ENCODE measurements at places on chromosomes 2 and 18. TPM values are rescaled to one million over a fixed set of nuclear protein-coding genes. Genes with fewer than 3 reads are reported as not detected.

GRCh38 chr2:54757500-54757899 is 34.0 kb downstream of the EML6 start:
- no peak for DNase-seq

DNA sequence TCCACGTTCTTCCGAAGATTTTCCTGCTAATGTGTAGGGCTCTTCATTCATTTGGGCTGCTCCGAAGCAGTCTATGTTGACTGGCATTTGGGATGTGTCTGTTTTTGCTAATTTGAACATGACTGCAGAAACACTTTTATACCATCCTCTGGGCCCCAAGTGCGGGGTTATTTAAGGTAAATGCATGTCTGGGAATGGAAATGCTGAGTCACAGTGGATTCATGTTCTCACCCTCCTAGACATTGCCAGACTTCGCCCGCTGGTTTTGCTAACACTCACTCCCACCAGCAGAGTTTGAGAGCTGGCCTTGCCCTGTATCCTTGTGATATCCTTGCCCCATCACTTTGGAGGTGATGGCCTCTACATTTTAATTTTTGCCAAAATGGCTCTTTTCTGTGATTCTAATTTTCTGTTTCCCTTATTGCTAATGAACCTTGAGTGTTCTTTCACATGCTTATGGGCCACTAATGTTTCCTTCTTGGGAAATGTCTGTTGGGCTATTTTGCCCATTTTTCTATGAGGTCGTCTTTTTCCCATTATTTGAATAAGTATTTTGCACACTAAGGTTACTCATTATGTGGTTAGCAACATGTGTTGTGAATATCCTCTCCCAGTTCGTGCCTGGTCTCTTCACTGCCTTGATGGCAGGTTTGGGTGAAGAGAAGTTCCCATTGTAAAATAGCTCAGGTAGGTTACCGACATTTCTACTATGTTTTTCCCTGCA is 204.1 kb downstream of the GLI2 start:
- no peak for DNase-seq

Gene VIT
- 7.4 TPM for total RNA-seq

Gene RAD51AP2
- total RNA-seq = not detected

DNA sequence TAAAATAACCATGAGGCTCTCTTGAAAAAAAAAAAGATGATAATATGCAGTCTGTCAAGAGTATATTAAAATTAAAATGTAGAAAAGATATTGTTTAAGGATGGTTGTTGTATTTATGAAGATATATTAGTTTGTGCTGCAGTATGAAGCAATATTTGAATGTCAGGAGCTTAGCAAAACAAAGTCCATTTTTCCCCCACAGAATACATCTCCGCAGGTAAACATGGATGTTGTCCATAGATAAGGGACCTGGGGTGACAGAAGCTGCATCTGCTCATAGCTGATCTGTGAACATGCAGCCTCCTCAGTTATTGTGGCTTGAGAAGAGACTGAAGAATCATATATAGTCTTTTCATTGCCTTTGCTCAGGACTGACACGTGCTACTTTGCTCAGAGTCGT is 366.1 kb upstream of the MMADHC start:
- DNase-seq = no peak

DNA sequence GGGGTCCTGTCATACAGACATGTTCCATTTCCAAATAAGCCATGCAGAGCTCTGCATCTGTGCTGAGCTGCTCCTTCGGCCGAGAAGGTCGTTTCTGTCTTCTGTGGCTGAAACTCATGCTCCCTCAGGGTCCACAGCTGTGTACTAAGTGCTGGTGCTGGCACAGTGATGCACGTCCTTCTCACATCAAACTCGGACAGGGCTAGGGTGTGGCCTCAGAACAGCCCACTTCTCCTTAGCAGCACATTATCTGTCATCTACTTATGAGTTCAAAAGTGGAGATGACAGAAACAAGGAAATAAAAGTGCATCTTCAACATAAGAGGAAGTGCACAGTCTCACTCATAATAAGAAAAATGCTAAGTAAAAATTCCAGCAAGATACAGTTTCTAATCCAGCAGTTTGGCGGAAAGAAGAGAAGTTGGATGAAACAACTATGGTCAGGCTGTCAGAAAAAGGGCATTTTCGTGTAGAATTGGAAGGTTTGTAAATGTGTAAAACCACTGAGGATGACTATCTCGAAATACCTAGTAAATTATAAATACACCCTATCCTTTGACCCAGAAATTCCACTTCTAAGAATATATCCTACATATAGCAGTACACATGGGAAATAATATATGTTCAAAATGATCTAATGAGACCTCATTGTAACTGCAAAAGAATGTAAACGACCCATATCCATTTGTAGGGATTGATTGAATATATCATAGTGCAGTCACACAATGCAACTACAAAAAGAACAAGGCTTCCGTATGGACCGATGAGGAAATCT is 53.7 kb upstream of the APCDD1 start:
- no peak for DNase-seq

DNA sequence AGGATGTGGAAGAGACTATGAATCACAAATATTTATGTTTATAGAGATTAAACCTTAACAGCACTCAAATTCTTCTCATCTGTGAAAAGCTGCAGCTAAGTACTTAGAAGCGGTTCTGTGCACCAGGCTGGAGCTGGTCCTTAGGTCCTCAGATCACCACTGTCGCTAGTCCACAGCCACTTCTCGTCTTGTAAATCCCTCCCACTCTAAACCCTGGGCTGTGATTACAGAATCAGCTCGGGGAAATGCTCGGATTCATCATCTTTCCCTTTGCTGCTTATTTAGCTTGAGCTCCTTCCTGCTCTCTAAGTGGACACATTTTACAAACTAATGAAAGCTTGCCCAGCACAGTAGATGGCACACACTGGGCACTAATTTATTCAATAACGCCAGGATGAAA is 61.7 kb downstream of the RNF152 start:
- no peak for DNase-seq

DNA sequence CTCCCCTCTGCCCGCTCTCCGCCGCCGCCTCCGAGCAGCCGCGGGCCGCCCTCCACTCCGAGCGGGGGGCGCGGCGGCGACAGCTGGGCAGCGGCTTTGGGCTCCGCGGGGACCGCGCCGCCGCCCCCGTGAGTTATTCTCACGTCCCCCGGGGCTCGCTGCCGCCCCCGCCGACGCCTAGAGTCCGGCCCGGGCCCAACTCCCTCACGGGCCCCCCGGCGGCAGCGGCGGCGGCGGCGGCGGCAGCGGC is 645 bp downstream of the MIB1 start:
- DNase-seq = no peak

Gene NAT8
- total RNA-seq = not detected

DNA sequence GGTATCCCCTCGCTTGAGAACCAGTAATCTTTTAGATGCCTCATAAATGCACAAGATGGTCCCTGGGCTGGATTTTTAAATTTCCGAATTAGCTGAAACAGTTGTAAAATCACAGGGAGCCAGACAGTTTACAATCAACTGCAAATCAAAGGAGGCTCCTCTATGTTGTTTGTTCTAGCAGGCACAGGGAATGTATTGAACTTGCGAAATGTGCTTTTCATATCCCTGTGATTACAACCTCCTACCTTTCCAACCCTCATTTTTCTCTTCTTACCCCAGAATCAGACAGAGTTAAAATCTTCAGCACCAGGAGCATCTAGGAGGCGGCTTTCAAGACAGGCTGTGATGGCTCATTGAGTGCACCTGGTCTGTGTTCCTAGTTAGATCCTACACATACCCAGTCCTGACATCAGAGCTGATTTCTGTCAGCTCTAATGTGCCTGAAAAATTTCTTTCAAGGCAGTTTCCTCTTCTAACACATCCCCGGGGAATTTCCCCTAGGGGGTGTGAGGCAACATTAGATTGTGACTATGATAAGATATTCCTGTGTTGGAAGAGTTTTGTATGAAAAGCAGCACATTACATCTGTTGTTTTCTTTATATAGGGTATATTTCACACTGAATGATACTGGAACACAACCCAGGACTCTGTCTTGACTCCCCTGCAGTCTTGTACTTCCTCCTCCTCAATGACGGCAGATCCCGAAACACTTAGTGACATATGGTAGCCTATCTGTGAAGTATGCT is 17.9 kb upstream of the CAVIN2 start:
- DNase-seq = no peak

- DNase-seq = no peak
These were observed 143.6 kb downstream of the ANTXR1 start for GRCh38 chr2:69156624-69157023.

- DNase-seq = no peak
These were observed 357.2 kb downstream of the SATB2 start for GRCh38 chr2:199100326-199101110.

DNA sequence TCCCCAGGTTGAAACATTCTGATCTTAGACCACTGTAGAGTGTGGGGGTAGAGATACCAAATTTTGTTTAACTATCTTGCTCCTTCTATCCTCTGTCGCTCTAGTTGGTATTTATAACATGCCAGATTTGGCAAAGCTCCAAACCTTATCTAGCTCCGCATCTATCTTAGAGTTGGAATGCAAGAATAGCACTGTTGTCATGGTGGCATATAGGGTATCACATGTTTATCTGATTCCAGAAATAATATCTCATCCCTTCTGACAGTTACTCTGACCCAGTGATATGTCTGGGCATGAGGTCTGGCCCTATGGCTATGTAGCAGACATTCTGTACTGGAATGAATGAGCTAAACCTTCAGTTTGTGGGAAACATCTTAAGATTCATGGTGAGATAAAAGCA is 51.7 kb downstream of the CABYR start:
- no peak for DNase-seq

Gene WNT10A
- total RNA-seq = 4.0 TPM

Gene ZNF892
- total RNA-seq = 5.3 TPM

- DNase-seq = peak; percentile 36
These were observed 24.8 kb upstream of the TNS1 start for GRCh38 chr2:218027426-218028188.

DNA sequence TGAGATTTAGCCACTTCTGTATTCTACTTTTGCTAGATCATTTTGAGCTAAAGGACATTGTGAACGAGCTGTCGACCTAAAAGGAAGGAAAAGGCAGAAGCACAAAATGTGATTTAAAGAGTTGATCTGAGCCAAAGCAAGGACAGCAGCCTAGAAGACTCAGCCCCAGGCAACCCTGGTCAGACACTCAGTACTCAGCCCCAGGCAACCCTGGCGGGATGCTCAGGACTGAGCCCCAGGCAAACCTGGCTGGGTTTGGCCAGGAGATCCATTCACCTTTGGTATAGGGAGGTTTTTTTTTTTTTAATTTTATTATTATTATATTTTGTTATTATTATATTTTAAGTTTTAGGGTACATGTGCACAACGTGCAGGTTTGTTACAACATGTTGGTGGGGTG is 34.3 kb upstream of the PXDN start:
- DNase-seq = no peak

- DNase-seq = no peak
These were observed 49.9 kb downstream of the MYO7B start for GRCh38 chr2:127585270-127585807.

Gene MEIS1
- 105 TPM for total RNA-seq

DNA sequence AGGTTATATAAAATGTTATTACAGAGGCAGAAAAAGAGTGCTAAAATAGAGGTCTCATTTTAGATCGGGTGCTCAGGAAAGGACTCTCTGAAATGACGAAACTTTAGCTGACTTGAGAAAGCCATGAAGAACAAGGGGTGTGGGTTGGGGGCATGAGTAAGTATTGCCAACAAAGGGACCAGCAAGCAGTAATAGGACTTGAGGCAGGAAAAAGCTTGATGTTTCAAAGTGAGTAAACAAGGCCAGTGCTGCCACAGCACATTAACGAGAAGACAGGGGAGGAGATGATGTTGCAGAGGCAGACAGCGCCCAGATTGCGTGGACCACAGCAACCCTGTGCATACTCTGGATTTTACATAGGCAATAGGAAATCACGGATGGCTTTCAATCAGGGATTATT is 318.8 kb downstream of the ZEB2 start:
- no peak for DNase-seq

Gene ABHD1
- 0.78 TPM for total RNA-seq

Gene GKN2
- total RNA-seq = not detected

DNA sequence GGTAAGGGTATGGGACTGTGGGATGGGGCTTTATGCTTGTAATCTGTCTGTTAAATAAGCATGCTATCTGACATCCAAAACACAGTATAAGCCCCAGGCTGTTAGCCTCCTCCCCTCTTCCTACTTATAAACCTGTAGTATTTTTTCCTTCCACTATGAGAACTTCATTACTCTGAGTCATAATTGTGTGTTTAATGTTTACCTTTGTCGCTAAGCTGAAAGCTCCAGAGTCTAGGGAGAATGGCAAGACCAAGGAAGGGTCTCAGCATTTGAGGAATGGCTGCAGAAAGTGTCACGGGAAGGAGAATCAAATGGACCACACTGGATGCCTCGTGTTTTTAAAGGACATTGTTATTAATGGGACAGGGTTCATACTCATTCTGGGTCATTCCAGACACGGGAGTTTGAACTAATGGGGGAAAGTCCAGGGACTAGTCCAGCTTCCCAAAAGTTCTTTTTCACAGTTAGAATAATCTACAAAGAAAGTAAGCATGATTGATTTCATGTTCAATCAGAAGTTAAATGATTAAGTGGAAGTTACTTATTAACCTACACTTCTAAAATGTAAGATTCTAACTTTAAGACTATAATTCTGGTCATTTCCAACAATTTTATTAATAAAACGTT is 292.2 kb downstream of the AFF3 start:
- no peak for DNase-seq

GRCh38 chr18:61531182-61531581 is 198.0 kb downstream of the CDH20 start:
- DNase-seq = no peak

GRCh38 chr2:145674705-145675104 is 1154.8 kb upstream of the ZEB2 start:
- no peak for DNase-seq

DNA sequence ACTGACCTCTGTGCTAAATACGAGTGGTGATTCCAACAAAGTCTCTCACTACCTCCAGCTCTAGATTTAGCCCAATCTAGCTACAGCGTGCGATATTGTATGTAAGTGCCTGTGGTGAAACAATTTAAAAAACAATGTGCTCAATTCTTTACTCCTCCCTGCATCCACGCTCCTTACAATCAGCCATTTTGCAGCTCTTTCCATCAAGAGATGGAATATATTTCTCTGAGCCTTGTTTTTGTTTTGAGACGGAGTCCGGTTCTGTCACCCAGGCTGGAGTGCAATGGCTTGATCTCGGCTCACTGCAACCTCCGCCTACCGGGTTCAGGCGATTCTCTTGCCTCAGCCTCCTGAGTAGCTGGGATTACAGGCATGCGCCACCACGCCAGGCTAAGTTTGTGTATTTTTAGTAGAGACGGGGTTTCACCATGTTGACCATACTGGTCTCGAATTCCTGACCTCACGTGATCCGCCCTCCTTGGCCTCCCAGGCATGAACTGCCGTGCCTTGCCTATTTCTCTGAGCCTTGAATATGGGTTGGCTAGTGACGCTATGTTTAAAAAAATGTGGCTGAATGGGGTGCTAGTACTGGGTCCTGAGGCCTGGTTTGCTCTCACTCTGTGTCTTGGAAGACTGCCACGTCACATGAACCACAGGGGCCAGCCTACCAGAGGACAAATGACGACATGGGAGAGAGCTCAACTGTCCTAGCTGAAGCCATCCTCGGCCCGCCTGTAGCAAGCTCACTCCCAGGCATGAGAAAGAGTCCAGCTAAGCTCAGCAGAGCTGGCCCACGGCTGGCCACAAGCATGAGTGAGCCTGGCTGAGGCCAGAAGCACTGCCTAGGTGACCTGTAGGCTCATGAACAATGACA is 14.8 kb downstream of the WDFY1 start:
- peak; percentile 52 for DNase-seq

Gene POTEJ
- not detected for total RNA-seq

Gene KCNG3
- not detected for total RNA-seq

Gene FKBP7
- total RNA-seq = 13.6 TPM
